ENCODE measurements at places on chromosomes 5 and 9.
A peak's percentile ranks its signal among the peaks of the same experiment; 100 is the strongest.

DNA sequence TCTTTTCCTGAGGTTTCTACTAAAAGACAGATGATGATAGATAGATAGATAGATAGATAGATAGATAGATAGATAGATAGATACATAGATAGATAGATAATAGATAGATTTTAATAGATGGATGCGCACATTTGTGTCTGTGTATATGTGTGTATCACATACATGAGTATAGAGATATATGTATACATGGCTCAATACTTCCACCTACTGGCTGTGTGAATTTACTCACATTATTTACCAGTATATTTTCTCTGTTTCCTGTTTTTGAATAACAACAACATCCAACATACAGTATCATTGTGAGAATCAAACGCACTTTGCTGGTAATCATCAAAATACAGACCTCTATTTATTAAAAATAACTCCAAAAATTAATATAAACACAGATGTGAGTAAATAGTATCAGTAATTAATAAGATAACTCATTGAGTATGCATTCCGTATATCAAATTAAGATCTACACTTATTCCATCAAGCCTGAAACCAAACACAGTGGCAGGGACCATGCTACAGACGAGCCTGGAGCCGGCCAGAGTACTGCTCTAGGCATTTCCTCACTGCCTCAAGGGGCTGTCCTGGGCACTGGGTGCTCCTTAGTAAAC, 338.0 kb downstream of the SEMA5A start:
- DNase-seq: no peak

GRCh38 chr9:89006996-89007967, 16.0 kb downstream of the S1PR3 start:
- DNase-seq: no peak

DNA sequence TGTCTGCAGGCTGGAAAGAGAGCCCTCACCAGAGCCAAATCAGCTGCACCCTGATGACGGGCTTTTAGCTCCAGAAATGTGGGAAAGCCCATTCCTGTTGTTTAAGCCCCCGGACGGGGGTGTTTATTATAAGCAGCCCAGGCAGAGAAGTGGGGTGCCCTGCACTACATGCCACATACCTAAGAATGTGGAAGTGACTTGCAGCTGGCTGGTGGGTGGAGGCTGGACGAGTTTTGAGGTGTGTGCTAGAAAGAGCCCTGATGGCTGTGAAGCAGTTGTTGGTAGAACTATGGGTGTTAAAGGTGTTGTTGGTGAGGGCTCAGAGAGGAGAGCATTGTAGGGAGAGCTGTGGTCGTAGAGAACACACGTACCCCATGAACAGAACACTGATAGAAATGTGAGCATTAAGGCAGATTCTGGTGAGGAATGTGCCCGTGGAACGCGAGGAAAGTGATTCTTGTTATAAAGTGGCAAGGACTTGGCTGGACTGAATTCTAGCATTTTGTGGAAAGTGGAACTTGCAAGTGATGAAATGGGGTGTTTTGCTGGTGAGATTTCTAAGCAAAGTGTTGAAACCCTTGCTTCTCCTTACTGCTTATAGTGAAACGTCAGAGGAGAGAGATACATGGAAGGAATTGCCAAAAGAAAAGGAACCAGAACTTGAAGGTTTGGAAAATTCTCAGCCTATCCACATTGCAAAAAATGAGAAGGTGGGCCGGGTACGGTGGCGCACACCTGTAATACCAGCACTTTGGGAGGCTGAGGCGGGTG, 38.9 kb downstream of the AHRR start:
- no peak for DNase-seq

DNA sequence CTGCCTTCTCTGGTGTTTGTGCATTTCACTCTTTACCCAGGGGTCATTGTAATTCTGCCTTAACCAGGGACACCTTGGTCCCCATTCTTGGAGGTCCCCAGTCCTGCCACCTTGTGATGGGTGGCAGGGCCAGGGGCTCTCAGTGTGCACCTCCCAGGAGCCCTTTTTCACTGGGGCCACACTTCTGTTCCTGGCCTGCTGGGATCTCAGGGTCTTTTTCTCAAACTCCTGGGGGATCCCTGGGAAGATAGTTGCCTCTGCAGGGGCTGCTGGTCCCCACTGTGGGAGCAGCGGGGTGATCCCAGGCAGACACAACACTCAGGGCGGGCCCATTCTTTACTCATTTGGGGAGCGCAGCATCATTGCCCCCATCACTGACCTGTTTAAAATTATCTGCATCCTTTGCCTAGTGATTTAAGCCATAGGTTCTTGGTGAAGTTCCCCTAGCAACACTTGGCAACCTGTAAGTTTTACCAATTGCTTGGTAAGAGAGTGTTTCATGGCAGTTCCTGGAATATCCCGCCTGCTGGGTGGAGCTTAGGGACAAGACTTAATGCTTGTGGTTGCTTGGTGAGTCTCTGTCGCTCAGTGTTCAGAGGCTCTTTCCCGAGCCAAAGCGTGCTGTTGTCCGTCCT, 15.7 kb downstream of the PHF2 start:
- no peak for DNase-seq

DNA sequence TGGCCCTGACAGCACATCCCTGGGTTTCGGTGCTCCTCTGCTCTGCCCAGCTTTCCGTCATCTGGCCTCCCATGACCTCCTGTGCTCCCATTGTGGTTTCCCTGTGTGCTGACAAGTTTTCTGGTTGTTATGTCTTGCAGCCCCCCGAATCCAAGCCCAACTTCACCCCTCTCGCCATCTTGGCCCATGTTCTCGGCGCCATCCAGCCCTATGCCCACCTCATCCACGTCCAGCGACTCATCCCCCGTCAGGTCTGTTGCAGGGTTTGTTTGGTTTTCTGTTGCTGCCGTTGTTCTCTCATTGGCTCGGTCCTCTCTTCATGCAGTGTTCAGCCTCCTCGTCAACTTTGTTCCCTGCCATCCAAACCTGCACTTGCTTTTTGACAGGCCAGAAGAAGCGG, 196.4 kb downstream of the NR3C1 start:
- no peak for DNase-seq

GRCh38 chr5:74073257-74073656, 447.3 kb downstream of the ARHGEF28 start:
- no peak for DNase-seq

- DNase-seq: no peak
Measured at GRCh38 chr5:142823126-142823525, 52.9 kb downstream of the ARHGAP26 start.

DNA sequence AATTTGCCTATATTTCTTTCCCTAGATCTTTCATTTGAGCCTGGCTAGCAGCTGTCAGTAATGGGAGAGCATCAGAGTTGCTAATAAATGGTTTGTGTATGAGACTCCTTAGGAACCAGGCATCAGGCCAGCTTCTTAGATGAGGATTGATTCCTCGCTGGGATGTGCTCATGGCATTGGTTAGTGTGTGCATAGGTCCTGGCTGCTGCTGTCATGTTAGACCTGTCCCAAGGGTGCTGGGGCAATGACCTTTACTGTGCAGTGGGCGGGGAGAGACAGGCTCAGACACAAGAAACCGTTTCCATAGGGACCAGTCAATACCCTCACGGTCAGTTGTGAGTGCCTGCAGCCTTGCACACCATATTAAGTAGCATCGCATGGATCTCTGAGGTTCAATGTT, 112.3 kb upstream of the NR3C1 start:
- DNase-seq: no peak

GRCh38 chr5:79745255-79745654, 55.6 kb downstream of the CMYA5 start:
- no peak for DNase-seq

GRCh38 chr5:93126634-93127033, 454.4 kb downstream of the NR2F1-AS1 start:
- DNase-seq: no peak

- DNase-seq: no peak
Measured at GRCh38 chr9:95970317-95970716, 94.8 kb downstream of the ERCC6L2 start.

DNA sequence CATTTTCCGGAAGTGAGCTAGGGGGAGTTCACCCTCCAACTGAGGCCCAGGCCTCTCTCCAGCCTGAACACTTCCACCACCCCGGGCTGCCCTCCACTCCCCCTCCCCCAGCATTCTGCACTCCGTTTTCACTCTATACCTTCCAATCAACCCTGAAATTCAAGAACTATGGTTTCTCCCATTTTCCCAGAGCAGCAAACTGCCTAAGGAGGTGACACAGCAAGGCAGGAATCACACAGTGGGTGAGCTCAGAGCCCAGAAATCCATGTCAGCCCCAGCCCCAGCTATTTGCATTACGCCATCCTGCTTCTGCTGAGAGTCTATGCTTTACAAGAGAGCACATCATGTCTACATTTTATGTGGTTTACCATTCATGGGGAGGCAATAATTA, 11.9 kb downstream of the MSX2 start:
- no peak for DNase-seq

DNA sequence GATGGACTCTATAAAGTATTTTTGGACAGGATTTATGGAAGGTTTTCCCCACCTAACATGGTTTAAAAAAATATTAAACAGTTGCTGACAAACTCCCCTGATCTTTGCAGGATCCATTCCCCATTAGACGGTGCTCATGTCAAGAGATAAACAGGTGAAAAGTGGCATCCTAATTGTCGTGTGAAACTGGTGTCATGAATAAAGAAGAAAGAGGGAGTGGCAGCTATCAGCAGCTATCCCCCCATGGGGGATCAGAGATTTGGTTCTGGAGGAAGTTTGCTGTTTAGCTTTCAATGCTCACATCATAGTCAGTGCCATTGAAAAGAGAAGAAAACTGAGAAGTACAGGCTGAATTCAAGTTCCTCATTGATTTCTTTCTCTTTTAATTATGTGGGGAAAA, 329.3 kb upstream of the BRINP1 start:
- DNase-seq: no peak

- DNase-seq: no peak
Measured at GRCh38 chr5:90983148-90983547, 400.0 kb downstream of the ARRDC3 start.

GRCh38 chr9:133539991-133540697, 5.6 kb downstream of the ADAMTSL2 start:
- no peak for DNase-seq

DNA sequence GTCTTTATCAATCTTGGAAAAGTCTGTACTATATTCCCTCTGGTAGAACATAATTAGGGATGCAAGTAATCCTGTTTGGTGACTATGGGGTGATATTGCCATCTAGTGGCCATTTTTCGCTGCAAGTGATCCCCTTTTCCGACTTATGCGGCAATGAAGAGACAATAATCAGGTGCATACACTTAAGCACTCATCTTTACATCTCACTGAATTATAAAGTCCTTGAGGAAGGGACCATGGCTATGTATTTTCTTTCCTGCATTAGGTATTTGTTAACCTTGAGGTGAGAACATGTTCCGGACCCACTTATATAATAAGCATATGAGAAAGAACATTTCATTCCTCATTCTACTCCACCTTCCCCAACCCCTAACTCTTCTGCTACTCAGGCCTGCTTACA, 19.6 kb upstream of the LIX1 start:
- peak; percentile 40 for DNase-seq

DNA sequence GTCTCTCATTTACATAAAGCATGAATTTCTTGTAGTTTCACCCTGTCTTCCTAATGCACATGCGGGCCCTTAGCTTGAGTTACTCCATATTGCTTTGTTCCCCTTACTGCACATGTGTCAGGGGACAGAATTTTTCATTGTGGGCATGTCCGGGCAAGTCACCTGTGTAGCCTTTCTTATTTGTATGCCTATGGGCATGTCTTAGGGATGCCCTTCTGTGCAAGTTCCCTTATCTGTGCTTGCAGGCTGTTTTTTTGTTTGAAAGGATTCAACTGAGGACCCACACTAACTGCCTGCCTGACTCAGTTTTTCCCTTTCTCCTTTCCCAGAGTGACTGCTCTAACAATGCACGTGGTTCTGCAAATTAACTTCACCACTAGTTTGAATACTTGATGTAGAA, 161.7 kb downstream of the YTHDC2 start:
- no peak for DNase-seq

GRCh38 chr5:172488221-172488620, 33.9 kb upstream of the SH3PXD2B start:
- DNase-seq: no peak

DNA sequence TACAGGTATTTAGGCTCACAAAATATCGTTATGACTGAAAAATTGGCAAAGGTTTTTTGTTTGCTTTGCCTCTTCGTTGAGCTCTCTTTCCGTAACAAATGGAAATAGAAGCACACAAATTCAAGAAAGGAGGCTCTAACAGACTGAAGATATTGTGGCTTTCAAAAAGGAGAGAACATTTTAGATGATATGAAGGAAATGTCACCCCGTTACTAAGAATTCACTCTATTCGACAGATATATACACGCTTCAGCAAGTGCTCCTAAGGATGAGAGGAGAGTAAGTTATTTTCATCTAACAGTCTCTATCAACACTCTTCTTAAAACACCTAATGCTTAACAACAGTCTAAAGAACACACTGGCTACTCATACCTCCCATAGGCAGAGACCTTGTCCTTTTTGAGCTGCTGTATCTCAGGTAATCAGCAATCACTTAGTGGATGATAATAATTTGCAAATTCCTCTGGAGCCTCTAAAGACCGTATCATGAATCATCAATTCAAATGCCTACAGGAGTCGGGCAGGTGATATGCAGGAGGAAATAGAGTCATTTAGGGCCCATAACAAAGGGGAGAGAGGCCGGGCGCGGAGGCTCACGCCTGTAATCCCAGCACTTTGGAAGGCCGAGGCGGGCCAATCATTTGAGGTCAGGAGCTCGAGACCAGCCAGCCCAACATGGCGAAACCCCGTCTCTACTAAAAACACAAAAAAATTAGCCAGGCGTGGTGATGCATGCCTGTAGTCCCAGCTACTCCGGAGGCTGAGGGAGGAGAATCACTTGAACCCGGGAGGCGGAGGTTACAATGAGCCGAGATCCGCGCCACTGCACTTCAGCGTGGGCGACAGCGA, 1.4 kb upstream of the HSDL2 start:
- DNase-seq: no peak

DNA sequence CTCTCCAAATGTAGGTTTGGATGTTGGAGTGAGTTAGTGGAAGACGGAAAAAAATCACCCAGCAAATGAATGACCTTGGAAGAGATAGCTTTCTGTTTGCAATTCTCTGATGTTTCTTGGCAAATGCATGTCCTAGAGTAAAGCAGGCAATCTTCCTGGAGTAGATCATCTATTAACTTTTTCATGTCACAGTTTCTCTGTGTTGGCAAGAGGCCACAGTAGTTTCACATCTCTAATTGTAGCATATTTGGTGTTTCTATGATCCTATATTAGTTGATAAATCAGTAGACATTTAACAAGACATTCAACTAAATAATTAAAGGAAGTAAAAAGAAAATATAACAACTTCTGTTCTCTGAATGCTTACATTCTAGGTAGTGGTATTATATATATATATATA, 138.2 kb upstream of the MINAR2 start:
- no peak for DNase-seq

GRCh38 chr5:178123094-178123965, 7.5 kb upstream of the RMND5B start:
- no peak for DNase-seq

DNA sequence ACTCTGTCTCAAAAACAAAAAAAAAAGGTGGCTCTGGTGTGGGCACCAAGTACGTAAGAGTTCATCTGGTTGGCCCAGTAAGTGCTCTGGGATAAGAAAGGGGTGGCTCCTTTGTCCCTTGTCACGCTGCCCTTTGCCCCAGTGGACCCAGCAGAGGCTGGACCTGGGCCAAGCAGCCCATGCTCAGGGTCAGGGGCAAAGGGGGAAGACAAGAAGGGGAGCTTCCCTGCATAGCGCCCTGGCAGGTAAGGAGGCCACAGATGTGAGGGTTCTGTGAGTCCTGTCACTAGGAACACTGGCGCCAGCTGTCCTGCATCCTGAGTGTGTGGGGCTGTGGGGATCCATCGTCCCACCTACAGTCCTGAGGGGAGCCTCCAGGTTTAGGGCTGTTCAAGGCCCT, 65.3 kb downstream of the GADD45G start:
- DNase-seq: no peak

- no peak for DNase-seq
Measured at GRCh38 chr5:16819522-16820167, 116.4 kb downstream of the MYO10 start.

All from T follicular helper cell (primary cell).